AG09319 (cell line): ENCODE measurements at places on chromosomes 16 and 17.
A peak's percentile ranks its signal among the peaks of the same experiment; 100 is the strongest.

DNA sequence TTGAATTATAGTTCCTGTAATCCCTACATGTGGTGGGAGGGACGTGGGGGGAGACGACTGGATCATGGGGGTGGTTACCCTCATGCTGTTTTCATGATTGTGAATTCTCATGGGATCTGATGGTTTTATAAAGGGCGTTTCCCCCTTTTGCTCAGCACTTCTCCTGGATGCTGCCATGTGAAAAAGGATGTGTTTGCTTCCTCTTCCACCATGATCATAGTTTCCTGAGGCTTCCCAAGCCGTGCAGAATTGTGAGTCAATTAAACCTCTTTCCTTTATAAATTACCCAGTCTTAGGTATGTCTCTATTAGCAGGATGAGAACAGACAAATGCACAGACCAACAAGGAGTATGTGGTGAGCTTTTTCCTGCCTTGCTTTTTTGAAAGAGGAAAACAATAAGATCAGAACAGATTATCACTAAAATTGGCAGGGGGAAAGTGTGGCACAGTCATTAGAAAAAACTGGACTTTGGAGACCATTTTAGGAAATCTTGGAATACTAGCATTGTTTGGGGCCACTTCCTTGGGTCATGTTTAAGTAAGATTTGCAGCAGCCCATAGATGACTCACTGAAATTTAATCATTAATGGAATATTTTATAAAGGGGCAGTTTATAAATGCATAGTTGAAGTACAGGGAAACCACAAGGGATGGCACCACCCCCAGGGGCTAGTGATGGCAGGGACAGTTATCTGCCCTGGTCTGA, 352.8 kb downstream of the CDH13 start:
- DNase-seq = no peak

DNA sequence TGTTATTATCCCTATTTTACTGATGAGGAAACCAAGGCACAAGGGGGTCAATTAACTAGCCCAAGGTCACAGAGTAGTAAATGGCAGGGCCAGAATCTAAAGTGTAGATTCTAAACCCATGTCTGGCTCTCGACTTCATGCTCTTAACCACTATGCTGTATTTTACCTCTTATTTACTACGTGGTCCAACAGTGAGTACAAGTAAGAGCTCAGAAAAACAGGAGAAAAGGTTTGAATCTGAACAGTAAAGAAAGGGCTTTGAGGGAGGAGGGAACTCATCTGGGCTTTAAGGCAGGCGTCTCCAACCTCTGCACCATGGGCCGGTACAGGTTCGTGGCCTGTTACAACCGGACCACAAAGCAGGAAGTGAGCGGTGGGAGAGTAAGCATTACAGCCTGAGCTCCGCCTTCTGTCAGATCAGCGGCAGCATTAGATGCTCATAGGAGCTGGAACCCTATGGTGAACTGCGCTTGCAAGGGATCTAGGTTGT, 62.9 kb downstream of the SMURF2 start:
- DNase-seq = no peak

DNA sequence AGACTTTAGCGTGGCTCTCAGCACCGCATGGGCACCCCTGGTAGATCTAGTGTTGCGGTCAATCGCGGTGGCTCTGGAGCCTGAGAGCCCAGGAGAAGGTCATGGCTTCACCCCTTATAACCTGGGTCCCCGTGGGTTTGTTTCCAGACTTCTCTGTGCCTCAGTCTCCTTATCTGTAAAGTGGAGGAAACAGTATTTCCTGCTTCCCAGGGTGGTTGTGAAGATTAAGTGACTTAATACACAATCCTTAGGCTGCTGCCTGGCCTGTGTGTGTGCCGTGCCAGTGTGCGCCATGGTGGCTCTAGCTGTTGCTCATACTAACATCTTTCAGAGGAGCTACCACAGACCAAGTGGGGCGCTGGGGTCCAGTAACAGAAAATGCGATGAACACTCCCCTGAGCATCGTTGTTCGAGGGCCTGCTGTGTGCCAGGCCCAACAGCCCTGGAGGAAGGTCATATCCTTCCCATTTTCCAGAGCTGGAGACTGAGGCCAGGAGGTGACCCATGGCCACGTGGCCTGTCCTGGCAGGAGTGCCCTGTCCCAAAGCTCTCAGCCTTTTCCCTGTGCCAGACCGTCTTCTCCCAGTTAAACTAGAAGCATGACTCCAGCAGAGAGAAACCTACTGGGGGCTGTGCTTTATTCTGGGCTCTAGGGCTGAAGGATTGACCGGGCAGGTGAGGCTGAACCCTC, 70.1 kb downstream of the CMIP start:
- no peak for DNase-seq

DNA sequence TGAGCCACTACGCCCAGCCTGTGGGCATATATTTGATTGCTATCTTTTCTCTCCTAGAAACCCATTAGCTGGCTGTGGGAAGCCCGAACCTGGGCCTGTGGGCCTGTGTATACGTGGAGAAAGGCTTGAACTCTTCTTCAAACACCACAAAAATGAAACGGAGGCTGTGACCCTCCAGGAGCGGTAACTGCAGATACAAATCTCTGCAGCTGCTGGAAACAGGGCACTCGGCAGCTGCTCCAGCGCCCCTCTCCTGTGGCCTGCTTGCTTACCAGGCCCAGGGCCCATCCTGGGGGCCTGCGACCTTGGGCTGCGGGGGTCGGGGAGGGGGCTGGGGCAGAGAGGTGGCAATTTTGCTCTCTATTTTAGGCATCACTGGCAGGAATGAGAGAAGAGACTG, 28.0 kb upstream of the MTSS2 start:
- DNase-seq = no peak

DNA sequence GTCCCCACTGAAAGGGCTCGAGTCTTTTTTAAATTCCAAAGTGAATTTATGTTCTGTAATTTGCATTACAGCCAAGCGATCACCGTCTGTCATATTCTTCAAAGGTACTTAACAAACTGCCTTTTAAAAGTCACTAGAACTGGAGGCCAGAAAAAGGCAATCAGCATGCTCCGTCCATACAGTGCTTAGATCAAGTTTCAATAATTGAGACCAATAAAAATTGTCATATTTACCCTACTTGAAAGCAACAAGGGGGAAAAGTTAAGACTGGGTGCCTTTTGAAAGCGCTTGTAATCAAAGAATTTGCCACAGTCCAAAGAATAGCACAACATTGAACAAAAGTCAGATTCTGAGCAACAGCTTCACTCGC, 9.0 kb upstream of the ZFHX3 start:
- no peak for DNase-seq

GRCh38 chr16:89920723-89921122, 2.1 kb downstream of the MC1R start:
- no peak for DNase-seq

GRCh38 chr17:37829592-37830123, 84.8 kb upstream of the HNF1B start:
- DNase-seq = no peak

- DNase-seq = no peak
These were observed 11.5 kb downstream of the UBE2G1 start for GRCh38 chr17:4354862-4355514.

DNA sequence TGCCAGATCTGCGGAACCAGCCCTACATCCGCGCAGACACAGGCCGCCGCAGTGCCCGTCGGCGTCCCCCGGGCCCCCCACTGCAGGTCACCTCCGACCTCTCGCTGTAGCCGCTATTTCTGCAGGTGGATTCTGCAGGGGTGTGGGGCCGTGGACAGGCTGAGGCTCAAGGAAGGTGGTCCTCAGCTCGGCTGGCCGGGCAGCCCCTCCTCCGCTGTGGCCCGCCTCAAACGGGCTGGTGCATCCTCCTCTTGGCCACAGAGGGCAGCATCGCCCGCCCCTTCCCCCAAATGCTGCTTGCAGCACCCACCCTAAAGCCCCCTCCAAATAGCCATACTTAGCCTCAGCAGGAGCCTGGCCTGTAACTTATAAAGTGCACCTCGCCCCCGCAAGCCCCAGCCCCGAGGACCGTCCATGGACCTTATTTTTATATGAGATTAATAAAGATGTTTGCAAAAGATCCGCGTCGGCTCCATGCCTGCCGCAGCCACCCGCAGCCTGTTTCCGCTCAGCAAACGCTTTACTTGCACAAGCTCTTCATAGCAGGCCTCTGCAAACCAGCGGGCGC, 14.9 kb downstream of the SPATA32 start:
- DNase-seq = no peak

GRCh38 chr17:39738983-39739884, 1.5 kb downstream of the GRB7 start:
- DNase-seq = no peak

- DNase-seq = no peak
These were observed 146.3 kb downstream of the TMEM132E start for GRCh38 chr17:34725725-34726124.

DNA sequence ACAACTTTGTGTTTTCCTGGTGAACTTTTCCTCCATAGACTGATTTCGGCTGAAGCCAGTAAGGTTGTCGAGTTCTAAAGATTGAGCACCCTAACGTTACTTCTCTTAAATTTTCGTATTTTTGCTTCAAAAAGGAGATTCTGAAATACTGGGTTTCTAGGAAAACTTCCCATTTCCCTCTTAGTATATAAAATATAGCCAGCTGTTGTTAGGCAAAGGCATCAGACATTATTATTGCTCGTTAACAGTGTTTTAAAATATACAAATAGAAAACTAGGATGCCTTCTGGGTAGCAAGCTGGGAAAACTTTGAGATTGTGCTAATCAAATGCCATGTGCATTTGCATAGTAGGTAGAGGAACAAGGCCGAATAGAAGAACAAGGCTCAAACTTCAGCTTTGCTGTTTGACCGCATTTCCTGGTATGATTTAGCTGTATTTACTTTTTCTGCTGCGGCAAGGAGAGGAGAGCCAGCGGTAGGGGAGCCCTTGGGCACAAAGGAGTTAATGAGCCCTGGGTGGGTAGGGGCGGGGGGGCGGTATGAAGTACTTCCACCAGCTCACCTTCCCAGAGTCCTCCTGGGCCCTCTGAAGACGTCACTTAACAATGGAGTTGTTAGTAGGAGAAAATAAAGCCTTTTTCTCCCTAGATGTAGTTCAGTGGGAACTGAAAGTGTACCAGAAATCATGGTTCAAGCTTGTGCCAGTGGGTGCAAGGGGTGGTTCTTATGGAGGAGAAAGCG, 151.9 kb downstream of the MSI2 start:
- no peak for DNase-seq

- no peak for DNase-seq
These were observed 5.6 kb upstream of the XPO6 start for GRCh38 chr16:28217326-28217725.

DNA sequence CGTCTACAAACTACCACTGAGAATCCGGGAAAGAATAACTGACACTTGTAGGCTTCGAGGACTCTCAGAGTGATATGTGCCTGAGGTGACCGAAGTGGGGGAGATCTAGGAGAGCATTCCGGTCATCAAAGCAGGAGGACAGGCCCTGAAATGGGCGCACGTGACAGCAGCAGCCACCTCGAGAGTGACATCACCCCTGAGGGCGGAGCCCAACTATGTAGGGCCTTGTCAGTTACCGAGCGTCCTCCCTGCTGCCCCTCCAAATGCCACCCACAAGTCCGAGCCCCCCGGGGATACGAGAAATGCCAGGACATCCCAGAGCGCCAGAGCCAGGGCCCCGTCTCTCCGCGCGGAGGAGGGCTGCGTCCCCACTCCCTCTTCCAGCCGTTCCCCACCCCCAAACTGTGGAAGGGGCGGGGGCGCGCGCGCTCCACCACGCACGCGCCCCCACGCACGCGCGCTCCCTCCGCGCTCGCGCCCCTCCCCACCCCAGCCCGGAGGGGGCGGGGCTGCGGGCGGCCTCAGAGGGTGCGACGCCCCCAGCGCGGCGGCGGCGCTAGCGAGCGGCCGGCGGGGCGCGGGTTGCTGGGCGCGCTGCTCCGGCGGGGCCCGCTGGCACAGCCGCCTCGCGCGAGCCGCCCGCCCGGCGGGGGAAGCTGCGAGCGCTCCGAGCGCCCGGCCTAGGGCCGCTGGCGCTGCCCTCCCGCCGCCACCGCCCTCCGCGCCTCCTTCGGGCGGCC, at the start of gene TANC2:
TANC2 (plus strand) TSS at position 550 of the 740 bp plus-strand sequence. CDS start 43,325 bp downstream, outside the sequence.
- peak; percentile 41 for DNase-seq

- DNase-seq = no peak
These were observed 74.5 kb downstream of the KATNIP start for GRCh38 chr16:27624154-27625049.

GRCh38 chr16:88473666-88474534, 20.8 kb downstream of the ZFPM1 start:
- no peak for DNase-seq

GRCh38 chr17:77409282-77410161, 268.8 kb downstream of the SEC14L1 start:
- DNase-seq = no peak

DNA sequence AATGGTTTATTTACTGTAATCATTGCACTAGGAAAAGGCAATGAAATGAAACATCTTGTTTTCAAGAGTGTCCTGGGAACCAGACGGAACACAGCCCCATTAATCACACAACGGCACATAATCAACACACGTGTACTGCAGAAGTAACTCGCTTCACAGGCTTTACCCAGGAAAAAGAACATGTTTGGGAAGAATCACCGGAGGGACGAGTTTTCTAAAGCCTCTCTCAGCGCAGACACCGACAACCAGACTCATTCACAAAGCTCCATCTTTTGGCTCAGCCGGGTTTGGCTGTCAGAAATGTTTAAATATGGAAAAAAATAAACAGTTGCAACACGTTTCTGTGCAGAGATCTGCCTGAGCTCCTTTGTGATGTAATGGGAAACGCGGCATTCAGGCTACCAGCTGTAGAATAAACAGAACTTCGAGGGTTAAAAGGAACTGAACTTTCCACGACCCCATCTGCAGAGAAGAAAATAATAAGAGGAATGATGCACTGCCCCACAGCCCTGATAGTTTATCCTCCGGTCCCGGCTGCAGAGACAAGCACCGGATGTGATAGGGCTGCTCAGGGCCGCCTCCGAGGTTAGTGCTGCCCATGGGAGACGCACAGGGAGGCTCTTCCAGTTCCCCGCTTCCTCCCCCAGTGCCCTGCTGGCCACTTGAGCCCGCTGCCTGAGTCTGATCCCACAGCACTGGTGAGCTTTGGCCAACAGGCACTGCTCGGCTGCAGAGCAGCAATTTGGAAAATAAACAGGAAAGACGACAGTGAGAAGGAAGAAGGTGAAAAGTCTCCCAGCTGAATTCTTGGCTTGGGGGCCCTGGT, 119.8 kb downstream of the HIC1 start:
- peak; percentile 92 for DNase-seq

DNA sequence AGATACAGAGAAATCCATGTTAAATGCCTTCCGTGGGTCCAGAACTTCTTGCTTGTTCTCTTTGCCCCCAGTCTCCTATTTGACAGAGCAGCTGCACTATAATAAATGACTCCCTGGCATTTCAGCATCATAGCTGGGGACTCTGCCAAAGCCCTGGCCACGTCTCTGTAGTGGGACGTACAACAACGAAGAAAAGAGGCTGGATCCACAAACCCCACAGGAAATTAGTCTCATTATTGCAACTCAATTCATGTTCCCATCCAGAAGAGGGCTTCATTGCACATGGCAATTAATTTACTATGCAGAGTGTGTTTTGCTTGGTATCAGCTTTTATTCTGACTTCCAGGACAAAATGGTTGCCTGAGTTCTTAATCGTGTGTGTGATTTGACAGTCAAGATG, 121.3 kb downstream of the CDH13 start:
- DNase-seq = peak; percentile 20
